Activated T-cell treated with anti-CD3 and anti-CD28 coated beads, Interleukin-2, amount 50 U/mL, for 48 hours (primary cell): ENCODE measurements at places on chromosomes 5 and 9.

- no peak for DNase-seq
Observed at GRCh38 chr5:69019668-69020375, 74.0 kb upstream of the SLC30A5 start.

- DNase-seq, result no peak
Observed at GRCh38 chr5:63613442-63613841, 348.8 kb downstream of the HTR1A start.

DNA sequence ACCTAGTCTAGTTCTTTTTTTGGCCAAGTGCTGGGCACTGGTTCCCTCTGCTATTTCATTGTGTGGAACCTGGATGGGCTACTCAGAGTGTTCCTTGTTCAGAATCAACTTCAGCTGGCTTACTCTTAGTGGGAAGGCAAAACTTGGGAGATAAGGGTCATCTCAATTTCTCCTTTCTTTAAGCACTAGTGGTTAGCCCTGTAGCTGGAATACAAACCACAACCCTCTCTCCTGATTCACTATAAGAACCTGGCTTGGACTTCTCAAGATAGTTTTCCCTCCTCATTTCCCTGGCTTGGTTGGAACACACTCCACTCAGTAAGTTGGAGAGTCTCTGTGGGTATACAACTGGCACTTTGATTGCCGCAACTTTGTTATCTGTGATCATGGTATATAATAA is 35.1 kb downstream of the GRIA1 start:
- DNase-seq, result no peak

DNA sequence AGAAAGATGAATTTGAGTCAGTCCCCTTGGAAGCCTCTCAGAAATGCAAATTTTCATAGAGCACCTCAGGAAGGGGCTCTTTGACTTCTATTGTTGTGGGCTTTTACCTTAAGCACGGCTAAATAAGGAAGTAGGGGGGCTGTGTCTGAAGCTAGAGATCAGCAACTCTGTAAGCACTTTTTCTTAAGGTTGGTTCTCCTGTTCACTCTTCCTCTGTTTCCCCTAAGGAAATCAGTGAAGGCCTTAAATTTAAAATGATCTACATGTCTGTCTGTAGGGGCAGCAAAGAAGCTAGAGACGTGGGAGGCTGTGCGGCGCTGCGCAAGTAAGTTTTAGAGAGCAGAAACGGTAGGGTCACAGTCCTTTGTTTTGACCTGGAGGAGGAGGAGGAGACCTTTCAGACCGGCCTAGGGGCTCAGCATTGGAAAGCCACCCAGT is 1.2 kb upstream of the CDC14B start:
- no peak for DNase-seq

DNA sequence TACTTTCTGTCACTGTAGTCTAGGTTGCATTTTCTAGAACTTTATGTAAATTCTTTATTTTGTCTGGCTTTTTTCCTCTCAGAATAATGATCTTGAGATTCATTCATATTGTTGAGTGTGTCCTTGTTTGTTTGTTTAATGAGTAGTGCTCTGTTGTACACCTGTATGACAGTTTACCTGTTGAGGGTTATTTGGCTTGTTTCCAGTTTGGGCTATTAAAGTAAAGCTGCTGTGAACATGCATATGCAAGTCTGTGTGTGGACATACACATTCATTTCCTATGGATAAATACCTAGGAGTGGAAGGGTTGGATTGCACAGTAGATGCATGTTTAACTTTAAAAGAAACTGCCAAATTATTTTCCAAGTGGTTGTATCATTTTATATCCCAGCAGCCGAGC is 30.4 kb downstream of the MVB12B start:
- DNase-seq, result no peak

DNA sequence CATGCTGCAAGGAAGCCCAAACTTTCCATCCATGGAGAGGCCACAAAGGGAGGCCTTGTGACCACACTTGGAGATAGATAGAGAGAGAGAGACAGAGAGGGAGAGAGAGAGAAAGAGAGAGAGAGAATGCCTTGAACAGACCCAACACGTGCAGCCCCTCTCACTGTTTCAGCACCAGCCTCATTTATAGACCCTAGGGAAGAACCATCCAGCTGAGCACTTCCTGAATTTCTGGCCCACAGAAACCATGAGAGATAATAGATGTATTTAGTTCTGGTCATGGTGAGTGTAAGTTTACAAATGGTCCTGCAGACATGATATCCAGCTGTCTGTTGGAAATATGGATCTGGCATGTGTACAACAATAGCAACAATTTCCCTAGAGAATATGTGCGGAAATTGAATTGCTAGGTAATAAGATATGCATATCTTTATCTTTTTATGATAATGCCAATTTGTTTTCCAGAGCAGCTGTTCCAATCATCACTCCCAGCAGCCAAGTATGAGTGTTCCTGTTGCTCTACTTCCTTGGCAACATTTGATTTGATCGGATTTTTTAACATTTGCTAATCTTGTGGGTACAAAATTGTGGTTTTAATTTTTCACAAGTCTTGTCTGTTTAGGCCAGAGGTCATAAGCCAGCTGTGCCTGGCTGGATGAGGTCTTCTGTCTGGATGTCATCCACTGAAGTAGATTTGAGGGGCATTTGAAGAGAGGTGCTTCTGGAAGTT is 217.3 kb upstream of the IL12B start:
- no peak for DNase-seq

GRCh38 chr5:91095786-91096385 is 287.2 kb downstream of the ARRDC3 start:
- no peak for DNase-seq

DNA sequence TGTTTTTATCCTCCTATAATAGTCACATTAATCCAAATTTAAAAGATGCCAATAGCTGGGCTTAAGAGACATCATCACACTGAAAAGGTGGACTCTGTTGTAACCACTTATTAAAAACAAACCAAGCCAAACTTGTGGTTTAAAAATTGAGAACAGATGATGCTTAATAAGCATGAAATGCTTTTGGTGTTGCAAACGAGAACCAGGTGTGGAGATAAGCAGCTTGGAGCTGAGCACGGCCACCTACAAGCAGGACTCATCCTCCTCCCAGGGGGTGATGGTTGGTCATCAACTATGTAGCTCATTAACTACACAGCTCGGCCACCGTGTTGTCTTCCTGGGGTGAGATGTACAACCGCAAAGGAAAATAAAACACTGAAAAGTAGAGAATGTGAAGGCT is 154.4 kb downstream of the NPR3 start:
- DNase-seq, result no peak

DNA sequence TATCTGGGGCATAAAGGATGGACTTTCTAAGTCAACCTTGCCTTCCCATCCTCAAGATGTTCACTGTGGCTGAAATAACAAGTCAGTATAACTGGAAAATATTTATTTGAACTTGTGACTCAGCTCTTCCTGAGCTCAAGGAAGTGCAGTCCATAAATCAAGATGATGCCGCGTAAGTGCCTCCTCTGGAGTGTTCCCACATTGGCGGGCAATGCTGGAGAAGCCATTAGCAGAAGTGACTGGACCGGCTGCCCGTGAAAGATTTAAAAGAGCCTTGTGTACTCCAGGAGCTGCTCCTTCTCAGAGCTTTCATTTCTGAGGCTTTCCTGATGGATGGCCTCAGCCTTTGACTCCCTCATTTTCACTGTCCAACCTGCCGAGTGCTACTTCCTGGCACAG is 17.4 kb downstream of the TMOD1 start:
- DNase-seq, result no peak
